ENCODE measurements at places on chromosomes 6 and 20.

- DNase-seq: peak; percentile 66
Observed at GRCh38 chr20:50242863-50243609, 52.4 kb downstream of the CEBPB start.

- no peak for DNase-seq
Observed at GRCh38 chr6:154686162-154686561, 47.1 kb upstream of the SCAF8 start.

GRCh38 chr6:113115196-113115595 lies 741.9 kb upstream of the MARCKS start:
- no peak for DNase-seq

DNA sequence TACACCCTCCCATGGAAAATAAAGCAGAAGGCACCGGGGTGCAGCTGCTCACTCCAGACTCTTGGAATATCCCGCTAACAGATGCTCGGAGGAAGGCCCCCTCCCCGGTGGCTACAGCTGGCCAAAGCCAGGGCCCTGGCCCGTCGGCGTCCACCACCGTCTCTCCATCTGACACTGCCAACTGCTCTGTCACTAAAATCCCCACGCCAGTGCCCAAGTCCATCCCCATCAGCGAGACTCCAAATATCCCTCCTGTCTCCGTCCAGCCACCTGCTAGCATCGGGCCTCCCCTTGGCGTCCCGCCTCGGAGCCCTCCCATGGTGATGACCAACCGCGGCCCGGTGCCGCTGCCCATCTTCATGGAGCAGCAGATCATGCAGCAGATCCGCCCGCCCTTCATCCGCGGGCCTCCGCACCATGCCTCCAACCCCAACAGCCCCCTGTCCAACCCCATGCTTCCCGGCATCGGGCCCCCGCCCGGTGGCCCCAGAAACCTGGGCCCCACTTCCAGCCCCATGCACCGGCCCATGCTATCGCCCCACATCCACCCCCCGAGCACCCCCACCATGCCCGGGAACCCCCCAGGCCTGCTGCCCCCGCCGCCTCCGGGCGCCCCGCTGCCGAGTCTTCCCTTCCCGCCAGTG lies 143.9 kb downstream of the SOBP start:
- no peak for DNase-seq

DNA sequence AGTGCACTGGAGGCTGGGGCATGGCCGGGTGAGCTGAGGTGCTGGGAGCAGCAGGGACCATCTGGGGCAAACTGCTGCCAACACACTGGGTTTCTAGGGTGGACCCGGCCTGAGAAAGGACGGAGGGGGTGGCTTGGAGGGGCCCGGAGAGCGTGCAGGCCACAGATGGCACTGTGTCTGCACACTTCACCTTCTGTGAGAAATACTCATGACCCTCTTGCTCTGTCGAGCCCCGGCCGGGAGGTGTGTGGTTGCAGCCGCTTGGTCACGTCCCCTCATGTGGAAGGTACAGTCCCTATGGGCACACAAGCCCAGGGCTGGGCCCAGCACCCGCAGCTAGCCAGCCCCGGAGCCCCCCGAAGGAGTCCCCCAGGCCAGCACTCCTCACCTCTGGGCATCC lies 59.7 kb downstream of the RBM38 start:
- no peak for DNase-seq

DNA sequence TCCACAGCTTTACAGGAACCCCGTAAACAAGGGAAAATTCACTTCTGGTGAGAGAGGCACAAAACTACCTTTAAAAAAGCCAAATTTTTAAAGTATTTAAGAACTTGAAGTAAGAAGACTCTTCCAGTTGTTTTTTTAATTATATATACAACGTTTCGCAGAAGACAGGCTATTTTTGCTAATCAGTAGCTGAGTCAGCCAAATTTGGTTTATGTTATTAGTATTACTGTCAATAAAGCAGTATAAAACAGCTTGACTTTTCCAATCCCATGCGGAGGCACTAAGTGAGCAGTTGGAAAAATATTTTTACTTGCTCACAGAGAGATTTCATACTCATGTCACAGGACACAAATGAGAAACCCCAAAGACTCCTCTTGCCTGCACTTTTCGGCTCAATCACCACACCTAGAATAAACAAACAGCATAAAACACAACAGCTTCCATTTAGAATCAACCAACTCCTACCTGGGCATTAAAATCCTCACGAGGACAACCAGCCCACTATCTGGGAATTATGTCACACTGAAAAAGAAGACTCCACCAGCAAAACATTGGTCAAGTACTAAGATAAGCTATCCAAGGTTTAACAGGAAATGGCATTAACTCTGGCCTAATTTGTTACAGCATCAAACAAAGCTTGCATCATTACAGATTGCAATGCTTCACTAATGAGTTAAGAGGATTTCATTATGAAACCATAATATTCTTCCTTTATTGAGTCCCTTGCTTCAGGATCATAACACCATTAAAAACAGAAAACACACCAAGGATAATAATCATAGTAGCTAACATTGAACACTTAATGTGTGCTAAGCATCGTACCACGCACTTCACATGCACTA lies 26.3 kb downstream of the ELOVL5 start:
- DNase-seq: no peak

DNA sequence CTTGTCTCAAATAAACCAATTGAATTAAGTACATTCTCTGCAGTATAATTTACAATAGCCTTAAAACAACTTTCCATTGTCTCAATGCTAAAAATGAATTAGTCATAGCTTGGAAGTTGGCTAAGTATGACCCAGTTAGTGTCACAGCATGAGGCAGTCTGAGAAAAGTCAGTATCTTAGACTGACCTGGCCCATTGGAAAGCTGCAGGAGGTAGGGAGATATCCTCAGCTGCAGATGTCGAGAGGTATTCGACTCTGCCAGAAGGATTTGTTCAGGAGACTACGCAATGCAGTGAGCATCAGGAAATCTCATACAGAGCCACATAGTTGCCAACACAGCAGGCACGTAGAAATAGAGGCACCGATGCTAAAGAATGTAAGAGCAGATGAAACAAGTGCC lies 350.9 kb upstream of the NRSN1 start:
- no peak for DNase-seq

DNA sequence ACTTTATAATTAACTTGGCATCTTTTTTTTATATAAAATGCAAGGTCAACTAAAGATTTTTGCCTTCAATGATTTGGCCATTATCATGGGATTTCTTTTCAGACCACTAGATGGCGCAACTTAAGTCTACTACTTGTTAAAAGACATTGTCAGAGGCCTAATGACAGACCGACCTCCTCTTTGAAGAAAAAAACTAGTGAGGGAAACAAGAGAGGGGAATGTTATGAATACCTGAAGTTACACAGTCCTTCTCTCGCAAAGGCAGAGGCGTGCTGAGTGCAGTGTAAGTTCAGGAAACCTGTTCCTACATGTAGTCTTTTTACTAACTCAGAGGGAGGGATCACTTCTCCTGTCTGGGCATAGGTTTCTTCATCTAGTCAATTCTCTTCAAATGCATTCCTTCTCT lies 9.3 kb downstream of the TRAPPC3L start:
- DNase-seq: peak; percentile 55

GRCh38 chr6:37776566-37776965 lies 43.0 kb upstream of the ZFAND3 start:
- DNase-seq: no peak

DNA sequence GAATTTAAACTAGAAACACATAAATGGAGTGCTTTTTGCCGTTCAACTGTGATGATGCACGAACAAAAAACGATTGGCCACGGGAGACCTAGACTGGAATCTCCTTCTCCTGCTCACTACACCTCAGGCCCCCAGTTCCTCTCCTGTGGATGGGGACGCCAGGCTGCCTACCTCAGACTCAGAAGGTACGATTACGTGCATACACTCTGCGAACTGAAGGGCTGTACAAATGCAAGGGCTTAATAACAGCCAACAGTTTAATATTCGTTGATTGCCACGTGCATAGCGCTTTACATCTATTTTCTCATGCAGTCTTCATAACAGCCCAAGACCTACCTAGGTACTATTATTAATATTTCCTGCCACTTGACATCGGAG lies 495 bp upstream of the ARMC2 start:
- no peak for DNase-seq

DNA sequence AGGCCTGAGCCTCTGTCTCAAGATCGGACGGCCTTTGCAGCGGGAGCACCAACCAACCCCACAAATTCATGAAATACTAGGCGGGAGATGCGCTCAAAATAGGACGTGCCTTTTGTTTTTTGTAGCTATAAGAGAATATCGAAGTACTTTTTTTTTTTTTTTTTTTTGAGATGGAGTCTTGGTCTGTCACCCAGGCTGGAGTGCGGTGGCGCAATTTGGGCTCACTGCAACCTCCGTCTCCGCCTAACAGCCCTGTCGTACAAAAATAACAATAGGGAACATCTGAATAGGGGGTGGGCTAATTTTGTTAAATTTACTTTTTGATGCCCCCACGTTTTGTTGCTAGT lies 5.9 kb upstream of the TUBB2A start:
- DNase-seq: no peak

GRCh38 chr6:20866036-20866435 lies 331.8 kb downstream of the CDKAL1 start:
- no peak for DNase-seq

DNA sequence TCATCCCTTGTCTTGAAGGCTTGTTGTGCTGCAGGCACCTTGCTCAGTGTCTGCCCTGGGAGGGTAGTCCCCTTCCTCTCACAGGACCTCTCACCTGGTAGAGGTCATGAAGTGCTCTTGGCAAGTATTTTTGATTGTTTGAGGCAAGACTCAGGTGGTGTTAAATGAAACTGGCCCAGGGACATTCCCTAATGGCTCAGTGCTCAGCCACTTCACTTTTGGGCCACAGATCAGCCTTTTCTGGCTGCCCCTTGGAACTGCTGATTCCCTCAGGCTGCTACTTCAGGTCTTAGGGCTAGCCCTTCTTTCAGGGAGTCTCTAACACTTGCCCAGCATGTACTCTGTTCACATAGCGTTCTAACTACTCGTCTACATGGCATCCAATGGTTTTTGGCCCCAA lies 111.3 kb downstream of the RNF144B start:
- no peak for DNase-seq

GRCh38 chr20:1950836-1951235 lies 43.0 kb downstream of the PDYN start:
- no peak for DNase-seq

DNA sequence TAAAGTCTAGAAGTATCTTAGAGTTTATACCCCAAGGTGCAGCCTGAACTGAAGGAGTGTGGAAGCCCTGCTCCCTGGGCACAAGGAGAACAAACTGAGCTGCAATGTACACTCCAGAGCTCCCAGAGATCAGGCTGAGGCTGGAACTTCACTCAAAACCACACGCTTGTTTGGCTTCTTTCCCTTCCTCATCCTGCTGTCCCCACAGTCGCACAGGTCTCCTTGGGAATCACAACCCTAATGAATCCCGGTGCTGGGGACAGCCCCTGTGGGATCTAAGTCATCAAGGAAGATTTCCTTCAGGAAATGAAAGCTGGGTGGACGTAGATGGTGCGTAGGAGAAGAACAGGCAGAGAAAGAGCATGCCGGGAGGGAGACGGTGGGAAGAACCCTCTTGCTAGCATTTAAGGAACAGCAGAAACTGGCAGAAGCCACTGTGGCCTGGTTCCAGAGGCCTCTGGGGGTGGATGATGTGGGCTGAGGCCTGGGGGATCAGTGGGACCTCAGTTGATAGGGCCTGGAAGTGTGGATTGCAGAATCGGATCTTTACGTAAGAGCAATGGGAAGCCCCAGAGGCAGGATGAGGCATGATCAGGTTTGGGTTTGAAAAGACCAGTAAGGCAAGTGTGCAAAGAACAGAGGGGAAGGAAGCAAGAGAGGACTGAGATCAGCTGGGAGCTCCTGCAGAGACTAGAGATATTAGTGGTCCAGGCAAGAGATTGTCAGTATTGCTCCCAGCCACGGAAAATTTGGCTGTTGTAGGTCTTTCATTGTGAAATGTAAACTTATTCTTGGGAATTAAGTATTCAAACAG lies 21.4 kb downstream of the CYP24A1 start:
- no peak for DNase-seq

- DNase-seq: no peak
Observed at GRCh38 chr20:11158589-11158988, 484.8 kb upstream of the JAG1 start.

DNA sequence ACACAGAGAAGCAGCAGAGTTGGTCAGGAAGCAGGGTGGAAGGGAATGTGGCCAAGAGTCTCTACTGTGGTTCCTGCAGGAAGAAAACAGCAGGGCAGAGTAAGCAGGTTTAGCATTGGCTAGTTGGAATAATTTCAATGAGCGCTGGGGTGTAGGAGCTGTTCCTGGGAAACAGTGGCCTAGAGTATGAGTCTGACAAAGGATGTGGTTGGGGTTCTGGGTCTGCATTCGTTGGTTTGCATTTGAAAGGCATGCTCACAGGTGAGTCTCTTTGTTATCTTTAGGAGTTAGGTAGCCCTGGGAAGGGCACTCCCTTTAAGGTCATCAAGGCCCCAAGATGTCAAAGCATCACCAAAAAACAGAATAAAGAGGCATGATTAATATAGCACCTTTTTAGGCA lies 911.6 kb upstream of the SLC35B3 start:
- no peak for DNase-seq

DNA sequence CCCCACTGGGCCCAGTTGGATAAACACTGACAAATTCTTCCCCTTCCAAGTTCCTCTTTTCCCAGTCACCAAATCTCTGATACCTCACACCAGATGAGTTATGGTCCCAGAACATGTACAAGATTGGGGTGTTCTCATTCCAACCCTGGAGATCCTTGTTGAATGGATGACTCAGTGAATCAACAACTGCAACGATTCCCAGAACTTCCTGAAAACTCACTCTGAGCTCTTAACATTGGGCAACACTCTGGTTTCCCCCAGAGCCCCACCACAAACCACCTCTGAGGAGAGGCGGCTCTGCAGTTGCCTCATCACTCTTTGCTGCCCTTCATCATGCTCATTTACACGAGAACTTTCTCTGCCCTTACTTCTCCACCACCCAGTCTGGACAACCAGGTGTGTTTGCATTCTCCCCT lies 115.2 kb downstream of the MRPL14 start:
- DNase-seq: peak; percentile 98

DNA sequence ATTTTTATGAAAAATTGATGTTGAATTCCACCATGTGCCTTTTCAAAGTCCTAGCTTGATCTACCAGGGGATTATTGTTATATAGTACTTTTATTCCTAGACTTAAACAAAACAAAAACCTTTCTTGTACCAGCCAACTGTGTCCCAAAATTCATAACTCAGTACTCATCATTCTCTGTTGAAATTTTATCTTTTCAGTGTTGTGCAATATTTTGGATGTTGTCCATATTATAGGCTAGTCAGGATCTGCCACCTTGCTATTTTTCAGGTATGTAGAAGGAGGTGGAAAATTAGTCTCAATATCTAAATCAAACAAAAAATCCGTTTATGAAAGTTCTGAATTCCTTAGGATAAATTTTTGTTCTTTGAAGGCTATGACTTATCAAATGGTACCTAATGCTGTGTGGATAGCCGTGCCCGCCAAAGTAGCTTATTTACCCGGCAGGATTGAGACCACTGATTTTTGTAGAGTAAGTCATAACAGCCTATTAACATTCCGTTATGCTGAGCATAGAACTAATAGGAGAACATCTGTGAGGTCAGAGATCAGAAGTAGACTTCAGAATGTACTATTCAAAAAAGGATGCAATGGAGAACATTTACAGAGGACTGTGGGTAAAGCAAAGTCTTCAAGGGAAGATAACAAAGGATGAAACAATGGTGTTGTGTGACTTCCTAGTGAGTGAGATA lies 304.7 kb downstream of the SOX4 start:
- DNase-seq: no peak

All from M059J (cell line).